ENCODE measurements at places on chromosomes 4 and X.
A peak's percentile ranks its signal among the peaks of the same experiment; 100 is the strongest.

DNA sequence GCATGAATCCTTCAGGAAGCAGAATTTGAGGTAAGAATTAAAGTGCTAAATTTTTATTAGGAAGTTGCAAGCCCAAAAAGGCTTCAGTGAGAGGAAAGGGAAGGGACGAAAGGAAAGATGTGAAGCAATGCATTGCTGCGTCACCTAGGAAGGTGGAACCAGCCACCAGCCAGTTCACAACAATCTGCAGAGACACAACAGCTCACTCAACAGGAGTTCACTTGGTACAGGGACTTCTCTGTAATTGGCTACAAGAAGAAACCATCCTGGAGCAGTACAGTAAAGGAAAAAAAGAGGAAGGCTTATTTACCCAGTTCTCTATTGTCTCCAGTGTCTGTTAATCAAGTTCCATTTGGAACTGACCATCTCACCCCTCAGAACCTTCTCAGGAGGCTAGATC lies 157.6 kb downstream of the HNRNPD start:
- no peaks in the 10 kb centered on the region for H3K36me3 ChIP-seq
- H3K27me3 ChIP-seq: no peaks in the 10 kb centered on the region
- no peaks in the 10 kb centered on the region for H3K4me1 ChIP-seq
- no peak overlapping the region for H3K27ac ChIP-seq

DNA sequence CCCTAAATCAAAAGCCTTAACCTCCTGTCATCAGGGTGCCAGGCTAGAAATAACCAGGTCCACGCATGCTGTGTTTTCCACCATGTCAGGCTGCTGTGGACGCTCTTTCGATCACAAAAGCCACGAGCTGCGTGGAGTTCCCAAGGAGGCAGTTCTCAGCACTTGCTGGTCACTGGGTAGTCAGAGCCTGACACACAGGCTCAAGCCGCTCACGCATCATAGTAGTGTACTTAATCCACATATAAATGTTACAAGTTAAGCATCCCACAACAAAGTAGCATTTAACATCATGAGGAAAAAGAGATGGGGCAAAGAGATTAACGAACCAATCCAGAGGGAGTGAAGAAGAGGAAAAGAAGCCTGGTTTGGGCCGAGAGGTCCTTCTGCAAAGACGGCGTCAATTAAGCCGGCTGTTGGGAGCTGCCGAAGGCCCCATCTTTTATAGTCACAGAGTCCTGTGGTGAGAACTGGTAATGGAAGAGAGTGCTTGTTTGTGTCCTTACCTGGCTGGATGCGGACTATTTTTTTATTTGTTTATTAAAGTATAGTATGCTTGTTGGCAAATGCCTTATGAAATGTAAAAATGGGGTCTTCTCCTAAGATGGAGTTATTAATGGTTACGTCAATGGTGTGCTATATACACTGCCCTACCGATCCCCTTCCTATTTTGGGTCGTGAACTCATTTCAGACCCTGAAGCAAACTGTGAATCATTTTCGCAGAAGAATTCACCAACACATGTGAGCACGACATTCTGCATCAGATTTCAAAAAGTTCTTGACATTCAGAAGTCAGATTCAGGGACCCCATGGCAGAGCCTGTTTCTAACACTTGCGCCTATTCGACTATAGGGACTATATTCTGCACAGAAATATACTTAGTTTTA lies 675 bp downstream of the PRIMPOL start:
- H3K36me3 ChIP-seq: peaks cover 21% of the 10 kb centered on the region
- H3K4me3 ChIP-seq: peak overlapping the region; percentile 96
- peaks cover 13% of the 10 kb centered on the region for H3K4me1 ChIP-seq
- peak overlapping the region; percentile 70 for H3K27ac ChIP-seq
- H3K27me3 ChIP-seq: no peaks in the 10 kb centered on the region
- DNase-seq: no peak

DNA sequence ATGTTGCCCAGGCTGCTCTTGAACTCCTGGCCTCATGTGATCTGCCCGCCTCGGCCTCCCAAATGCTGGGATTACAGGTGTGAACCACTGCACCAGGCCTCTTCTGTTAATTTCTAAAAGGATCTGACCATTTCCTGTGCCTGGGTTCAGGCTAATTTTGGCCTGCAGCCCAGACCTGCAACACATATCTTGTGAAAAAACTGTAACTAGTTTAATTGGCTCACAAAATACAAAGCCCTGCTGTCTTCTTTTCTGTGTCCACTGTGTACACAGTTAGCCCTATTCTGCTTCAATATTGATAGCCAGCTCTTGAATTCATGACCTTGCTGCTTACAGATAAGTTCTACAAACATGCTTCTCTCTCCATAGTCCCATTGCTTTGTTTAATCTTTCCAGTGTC lies 753.5 kb downstream of the PDHA2 start:
- no peak overlapping the region for H3K4me3 ChIP-seq
- no peak overlapping the region for H3K27ac ChIP-seq
- no peak for DNase-seq
- no peaks in the 10 kb centered on the region for H3K36me3 ChIP-seq

GRCh38 chr4:128913228-128913627 lies 103.7 kb downstream of the JADE1 start:
- no peaks in the 10 kb centered on the region for H3K36me3 ChIP-seq
- no peak for DNase-seq
- no peaks in the 10 kb centered on the region for H3K4me1 ChIP-seq
- H3K4me3 ChIP-seq: no peak overlapping the region
- no peaks in the 10 kb centered on the region for H3K27me3 ChIP-seq

GRCh38 chrX:145949056-145949455 lies 131.4 kb downstream of the SLITRK2 start:
- H3K27ac ChIP-seq: no peak overlapping the region
- H3K4me1 ChIP-seq: no peaks in the 10 kb centered on the region
- no peaks in the 10 kb centered on the region for H3K36me3 ChIP-seq
- H3K27me3 ChIP-seq: no peaks in the 10 kb centered on the region

DNA sequence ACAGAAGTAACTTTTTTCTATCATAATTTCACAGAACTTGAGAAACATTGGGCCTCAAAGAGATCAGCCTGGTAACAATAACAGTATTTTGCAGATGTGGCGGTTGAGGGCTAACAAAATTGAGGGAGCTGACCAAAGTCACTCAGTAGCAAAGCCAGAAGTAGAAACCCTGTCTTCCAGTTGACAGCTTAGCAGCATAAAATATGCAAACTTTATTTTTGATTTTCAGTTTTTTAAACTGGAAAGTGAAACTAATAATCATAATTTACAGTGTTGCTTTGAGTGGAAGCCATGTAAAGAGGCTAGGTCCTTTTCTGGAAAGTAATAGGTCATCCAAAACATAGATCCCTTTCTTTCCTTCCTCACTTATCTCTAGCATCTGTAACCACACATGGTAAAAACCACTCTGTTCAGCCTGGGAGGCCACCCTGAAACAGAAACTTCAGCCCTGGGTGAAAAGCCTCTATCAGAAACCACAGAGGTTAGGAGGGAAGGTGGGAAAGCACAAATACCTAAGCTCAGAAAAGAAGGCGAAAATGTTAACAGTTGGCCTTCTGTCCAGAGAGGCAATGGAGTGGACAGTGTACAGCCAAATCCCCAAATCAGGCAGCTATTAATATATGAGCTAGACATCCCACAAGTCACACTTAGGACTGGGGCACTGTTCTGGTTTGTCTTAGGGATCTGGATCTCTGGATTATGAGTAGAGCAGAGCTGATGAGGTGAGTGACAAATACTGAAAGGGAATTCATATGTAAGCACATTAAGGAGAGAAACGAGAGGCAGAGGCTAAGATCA lies 61.1 kb upstream of the ARSJ start:
- H3K4me1 ChIP-seq: peaks cover 7% of the 10 kb centered on the region
- H3K27me3 ChIP-seq: no peaks in the 10 kb centered on the region
- DNase-seq: no peak

GRCh38 chr4:6561706-6562371 lies 13.2 kb upstream of the MAN2B2 start:
- H3K27ac ChIP-seq: no peak overlapping the region
- no peak for DNase-seq
- no peak overlapping the region for H3K4me3 ChIP-seq
- H3K36me3 ChIP-seq: no peaks in the 10 kb centered on the region
- H3K4me1 ChIP-seq: no peaks in the 10 kb centered on the region

DNA sequence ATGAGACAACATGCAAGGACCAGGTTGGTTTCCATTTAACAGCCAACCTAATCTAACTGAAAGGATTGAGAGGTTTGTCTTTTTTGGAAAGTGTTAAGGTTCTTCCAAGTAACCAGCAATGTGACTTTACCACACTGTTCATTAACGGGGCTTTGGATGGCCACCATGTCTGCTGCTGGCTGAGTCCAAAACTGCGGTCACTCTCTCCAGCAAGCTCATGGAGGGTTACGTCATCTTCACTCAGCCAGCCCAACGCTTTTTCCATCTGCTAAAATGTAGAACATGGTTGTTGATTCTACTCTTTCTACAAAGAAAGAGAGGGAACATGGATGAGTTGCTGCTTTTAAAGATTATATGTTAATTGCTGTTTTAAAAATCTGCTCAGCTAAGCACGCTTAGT lies 11.0 kb downstream of the PKD2 start:
- H3K4me3 ChIP-seq: no peak overlapping the region
- H3K36me3 ChIP-seq: peaks cover 30% of the 10 kb centered on the region
- H3K4me1 ChIP-seq: peaks cover 15% of the 10 kb centered on the region

DNA sequence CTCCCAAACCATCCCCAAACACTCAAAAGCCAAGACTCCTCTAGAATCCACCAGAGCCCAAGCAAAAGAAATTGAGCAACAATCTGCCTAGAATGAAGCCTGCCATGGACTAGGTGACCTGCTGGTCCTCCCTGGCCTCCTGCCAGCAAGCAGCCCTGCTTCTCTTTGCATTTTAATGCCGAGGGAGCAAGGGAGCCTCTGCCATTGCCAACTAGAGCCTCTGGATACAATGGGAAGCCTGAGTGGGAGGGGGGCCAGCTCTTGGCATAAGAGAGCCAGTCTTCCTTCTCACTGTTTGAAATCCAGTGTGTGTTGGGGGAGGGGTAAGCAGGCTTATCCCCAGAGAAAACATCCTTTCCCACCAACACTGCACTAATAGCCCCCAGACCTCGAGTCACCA lies 1.5 kb upstream of the GDPD2 start:
- H3K4me1 ChIP-seq: no peaks in the 10 kb centered on the region
- H3K27me3 ChIP-seq: no peaks in the 10 kb centered on the region
- no peak overlapping the region for H3K4me3 ChIP-seq
- DNase-seq: no peak
- no peaks in the 10 kb centered on the region for H3K36me3 ChIP-seq

GRCh38 chr4:185143601-185143969 lies 519 bp downstream of the SLC25A4 start:
- H3K27ac ChIP-seq: no peak overlapping the region
- H3K4me1 ChIP-seq: peaks cover 5% of the 10 kb centered on the region
- H3K4me3 ChIP-seq: peak overlapping the region; percentile 76
- H3K27me3 ChIP-seq: no peaks in the 10 kb centered on the region

- no peaks in the 10 kb centered on the region for H3K27me3 ChIP-seq
- H3K4me3 ChIP-seq: no peak overlapping the region
- H3K4me1 ChIP-seq: peaks cover 14% of the 10 kb centered on the region
- no peaks in the 10 kb centered on the region for H3K36me3 ChIP-seq
- no peak overlapping the region for H3K27ac ChIP-seq
Measured at GRCh38 chr4:77600521-77601451, 4.8 kb upstream of the CXCL13 start.

DNA sequence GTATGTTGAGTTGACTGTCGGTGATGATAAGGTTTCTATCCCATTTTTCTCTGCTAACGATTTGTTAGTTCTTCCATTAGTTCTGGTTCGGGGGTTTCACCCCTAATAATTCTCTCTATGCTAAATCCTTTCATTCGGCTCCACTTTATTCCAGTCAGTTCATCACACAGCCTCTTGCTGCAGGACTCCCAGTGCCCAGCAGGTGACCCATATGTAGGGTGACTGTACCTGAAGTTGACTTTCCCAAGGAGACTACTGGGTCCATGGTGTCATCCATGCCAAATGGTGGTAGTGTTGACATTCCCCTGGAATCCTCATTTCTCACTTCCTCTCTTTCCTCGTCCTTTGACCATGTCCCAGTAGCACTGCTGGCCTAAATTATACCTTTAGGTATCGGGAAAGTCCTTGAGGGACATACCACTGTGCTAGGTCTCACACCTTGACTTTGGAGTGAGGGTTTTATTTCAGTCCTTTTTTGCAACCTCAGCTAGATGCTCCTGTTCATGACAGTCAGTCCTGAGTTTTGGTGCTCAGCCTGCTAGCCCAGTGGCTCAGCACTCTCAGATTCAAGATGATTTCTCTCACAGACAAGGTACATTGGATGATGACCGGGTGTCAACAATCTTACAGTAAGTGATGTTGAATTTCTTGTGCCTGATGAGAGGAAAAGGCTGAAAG lies 105.1 kb upstream of the ARHGAP24 start:
- DNase-seq: no peak
- no peak overlapping the region for H3K27ac ChIP-seq
- H3K36me3 ChIP-seq: no peaks in the 10 kb centered on the region
- H3K27me3 ChIP-seq: no peaks in the 10 kb centered on the region
- no peaks in the 10 kb centered on the region for H3K4me1 ChIP-seq
- H3K4me3 ChIP-seq: no peak overlapping the region

- no peak overlapping the region for H3K27ac ChIP-seq
- no peak overlapping the region for H3K4me3 ChIP-seq
- H3K27me3 ChIP-seq: no peaks in the 10 kb centered on the region
- no peaks in the 10 kb centered on the region for H3K4me1 ChIP-seq
- no peaks in the 10 kb centered on the region for H3K36me3 ChIP-seq
- DNase-seq: no peak
Measured at GRCh38 chrX:67601771-67602170, 58.0 kb downstream of the AR start.

DNA sequence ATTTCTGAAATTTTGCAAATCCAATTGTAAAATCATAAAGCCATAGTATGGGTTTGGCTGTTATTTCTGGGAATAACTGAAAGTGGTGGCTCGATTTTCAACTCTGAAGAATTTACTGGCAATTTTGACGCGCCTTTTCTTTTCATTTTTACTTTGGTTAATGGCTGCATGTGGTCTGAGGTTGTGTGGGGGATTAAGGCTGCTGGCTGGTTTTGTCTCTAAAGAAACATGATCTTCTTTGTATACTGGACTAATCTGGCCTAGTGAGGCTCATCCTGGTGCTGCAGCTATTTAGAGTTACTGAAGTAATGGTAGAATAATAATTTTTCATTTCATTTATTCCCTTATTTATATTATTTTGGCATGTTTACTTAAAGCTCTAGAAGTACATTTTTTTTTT lies 164.0 kb downstream of the RNF150 start:
- no peaks in the 10 kb centered on the region for H3K27me3 ChIP-seq
- H3K27ac ChIP-seq: no peak overlapping the region
- H3K36me3 ChIP-seq: no peaks in the 10 kb centered on the region
- no peak for DNase-seq

DNA sequence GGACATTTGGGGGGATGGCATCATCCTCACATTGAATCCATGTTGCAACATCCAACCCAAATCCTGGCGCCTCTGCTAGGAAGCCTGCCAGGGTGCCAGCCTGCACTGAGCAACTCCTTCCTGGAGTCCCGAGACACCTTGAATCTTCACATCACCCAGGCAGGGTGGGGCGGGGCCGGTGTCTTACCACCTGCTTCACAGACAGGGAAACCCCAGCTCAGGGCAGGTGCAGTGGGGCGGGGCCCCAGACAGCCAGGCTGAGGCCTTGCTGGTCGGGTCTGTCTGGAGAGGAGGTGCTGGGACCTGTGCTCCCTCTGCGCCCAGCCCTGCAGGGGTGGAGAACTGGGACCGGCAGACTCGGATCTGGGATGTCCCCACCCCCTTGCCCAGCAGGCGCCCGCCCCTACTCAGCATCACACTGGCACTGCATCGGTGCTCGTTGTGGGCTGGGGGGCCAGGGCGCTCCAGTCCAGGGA lies 31.5 kb upstream of the HTRA3 start:
- no peak overlapping the region for H3K27ac ChIP-seq
- H3K27me3 ChIP-seq: no peaks in the 10 kb centered on the region
- H3K4me1 ChIP-seq: no peaks in the 10 kb centered on the region
- no peak overlapping the region for H3K4me3 ChIP-seq

Data from RWPE2 (cell line).